ENCODE measurements at places on chromosomes 2 and 18. TPM values are rescaled to one million over a fixed set of nuclear protein-coding genes. Genes with fewer than 3 reads are reported as not detected.

PAX8 gene
- 2.1 TPM for total RNA-seq

IL37 gene
- total RNA-seq = not detected

CABLES1 gene
- 6.0 TPM for total RNA-seq

FRZB gene
- not detected for total RNA-seq

TP53I3 gene
- 3.0 TPM for total RNA-seq

GNAL gene
- total RNA-seq = 0.17 TPM

BOLL gene
- total RNA-seq = not detected

IL36B gene
- not detected for total RNA-seq

MC4R gene
- total RNA-seq = not detected

REG3A gene
- not detected for total RNA-seq

FAM110C gene
- 0.40 TPM for total RNA-seq

LGALSL gene
- total RNA-seq = 0.76 TPM

DSEL gene
- 0.15 TPM for total RNA-seq

SIGLEC15 gene
- not detected for total RNA-seq

DSG4 gene
- total RNA-seq = not detected

CHRNA1 gene
- not detected for total RNA-seq

CACNB4 gene
- total RNA-seq = 0.10 TPM

C2orf66 gene
- not detected for total RNA-seq

ALPP gene
- not detected for total RNA-seq

CDK15 gene
- not detected for total RNA-seq

PIEZO2 gene
- total RNA-seq = not detected

SIX3 gene
- not detected for total RNA-seq

ASB18 gene
- total RNA-seq = not detected

KYNU gene
- total RNA-seq = not detected

TANC1 gene
- total RNA-seq = 0.25 TPM

CAPN14 gene
- total RNA-seq = 0.30 TPM

CCBE1 gene
- not detected for total RNA-seq

SPP2 gene
- not detected for total RNA-seq

PFN4 gene
- total RNA-seq = not detected

SMAD7 gene
- 17.6 TPM for total RNA-seq
